ENCODE measurements at places on chromosomes 12 and 14.

DNA sequence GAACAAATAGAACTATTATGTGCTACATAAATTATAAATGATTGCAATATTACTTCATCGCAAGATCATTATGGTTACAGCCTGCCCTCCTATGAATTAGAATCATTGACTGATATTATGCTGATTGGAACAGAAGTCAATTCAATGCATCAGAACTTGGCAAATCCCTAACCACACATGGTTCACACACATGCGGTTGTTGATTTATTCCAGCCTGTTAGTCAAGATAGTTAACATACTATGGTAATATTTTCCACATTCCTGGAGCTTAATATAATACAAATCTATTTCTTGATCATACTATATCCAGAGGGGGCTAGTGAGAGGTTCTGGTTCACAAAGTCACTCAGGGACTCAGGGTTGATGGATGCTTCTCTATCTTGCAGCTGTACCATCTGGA is 9.7 kb upstream of the CACNA1C start:
- no peak for DNase-seq

GRCh38 chr12:51951843-51952722 is 584 bp downstream of the ACVR1B start:
- DNase-seq = no peak

GRCh38 chr12:111270774-111271173 is 98.1 kb downstream of the PHETA1 start:
- no peak for DNase-seq

DNA sequence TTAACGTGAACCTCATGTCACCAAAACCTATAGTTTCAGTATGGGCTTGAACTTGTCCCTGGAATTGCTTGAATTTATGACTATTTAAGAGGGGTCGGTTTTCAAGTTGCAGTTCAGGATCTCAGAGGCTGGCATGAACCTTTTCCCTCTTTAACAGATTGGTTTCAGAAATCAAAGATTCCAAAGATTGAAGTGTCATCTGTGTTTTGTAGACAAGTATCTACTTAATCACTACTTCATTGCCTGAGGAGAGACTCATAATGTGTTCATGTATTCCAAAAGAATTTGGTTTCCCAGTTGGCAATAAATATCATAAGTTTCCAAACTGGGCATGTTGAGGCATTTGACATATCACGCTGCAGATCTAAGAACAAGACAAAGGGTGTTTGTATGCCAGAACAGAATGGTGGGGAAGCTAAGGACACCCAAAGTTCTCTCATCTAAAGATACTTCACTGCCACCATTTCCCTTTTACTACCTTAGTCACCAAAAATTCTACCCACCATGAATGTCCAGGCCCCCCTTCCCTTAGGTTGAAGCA is 199.5 kb downstream of the NUAK1 start:
- DNase-seq = no peak

GRCh38 chr14:32706721-32707519 is 231.8 kb upstream of the NPAS3 start:
- DNase-seq = no peak

- DNase-seq = no peak
Measured at GRCh38 chr12:130879212-130879686, 7.4 kb downstream of the RAN start.

GRCh38 chr12:9064815-9065606 is 50.7 kb downstream of the A2M start:
- no peak for DNase-seq

DNA sequence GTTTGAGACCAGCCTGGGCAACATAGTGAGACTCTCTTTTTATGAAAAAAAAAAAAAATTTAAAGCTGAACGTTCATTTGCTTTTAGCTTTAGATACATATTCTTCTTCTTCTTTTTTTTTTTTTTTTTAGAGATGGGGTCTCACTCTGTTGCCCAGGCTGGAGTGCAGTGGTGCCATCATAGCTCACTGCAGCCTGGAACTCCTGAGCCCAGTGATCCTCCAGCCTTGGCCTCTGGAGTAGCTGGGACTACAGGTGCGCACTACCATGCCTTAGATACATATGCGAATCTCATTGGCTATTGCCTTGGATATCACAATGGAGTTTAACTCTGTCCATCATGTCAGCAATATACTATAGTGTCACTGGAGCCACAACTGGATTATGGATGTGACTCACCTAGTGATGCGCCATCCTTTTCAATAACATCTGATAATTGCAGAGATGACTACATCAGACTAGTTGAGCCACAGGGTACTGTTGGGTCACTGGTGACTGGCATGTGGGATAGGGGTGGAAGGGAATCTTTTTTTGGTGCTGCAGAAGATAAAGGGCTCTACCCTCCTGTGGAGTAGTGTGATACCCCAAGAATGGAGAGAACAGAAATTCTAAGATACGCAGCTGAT is 2.7 kb upstream of the ADIPOR2 start:
- no peak for DNase-seq

DNA sequence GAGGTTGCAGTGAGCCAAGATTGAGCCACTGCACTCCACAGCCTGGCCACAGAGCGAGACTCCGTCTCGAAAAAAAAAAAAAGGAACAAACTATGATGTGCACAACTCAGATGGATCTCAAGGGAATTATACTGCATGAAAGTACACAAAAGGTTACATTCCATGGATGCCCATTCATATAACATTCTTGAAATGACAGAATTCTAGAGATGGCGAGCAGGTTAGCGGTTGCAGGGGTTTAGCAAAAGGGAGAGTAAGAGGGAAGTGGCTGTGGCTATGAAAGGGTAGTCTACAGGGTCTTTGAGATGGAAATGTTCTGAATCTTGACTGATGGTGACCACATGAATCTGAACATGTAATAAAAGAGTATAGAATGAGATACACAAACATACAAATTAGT is 49.7 kb downstream of the CKB start:
- DNase-seq = no peak

- no peak for DNase-seq
Measured at GRCh38 chr14:55350461-55350860, 61.2 kb downstream of the ATG14 start.

DNA sequence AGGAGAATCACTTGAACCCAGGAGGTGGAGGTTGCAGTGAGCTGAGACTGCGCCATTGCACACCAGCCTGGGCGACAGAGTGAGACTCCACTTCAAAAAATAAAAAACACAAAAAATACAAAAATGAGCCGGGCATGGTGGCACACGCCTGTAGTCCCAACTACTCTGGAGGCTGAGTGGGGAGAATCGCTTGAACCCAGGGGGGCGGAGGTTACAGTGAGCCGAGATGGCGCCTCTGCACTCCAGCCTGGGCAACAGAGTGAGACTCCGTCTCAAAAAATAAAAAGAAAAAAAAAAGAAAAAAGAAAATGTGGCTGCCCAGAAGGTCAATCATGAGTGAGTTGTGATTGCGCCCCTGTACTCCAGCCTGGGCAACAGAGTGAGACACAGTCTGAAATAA is 9.2 kb downstream of the DNAJC22 start:
- DNase-seq = no peak

- DNase-seq = no peak
Measured at GRCh38 chr12:96398424-96399119, 1.7 kb downstream of the CDK17 start.

- DNase-seq = no peak
Measured at GRCh38 chr14:37602605-37603453, 7.4 kb downstream of the TTC6 start.

GRCh38 chr14:20144820-20145219 is 6.2 kb downstream of the OR4N5 start:
- DNase-seq = no peak

DNA sequence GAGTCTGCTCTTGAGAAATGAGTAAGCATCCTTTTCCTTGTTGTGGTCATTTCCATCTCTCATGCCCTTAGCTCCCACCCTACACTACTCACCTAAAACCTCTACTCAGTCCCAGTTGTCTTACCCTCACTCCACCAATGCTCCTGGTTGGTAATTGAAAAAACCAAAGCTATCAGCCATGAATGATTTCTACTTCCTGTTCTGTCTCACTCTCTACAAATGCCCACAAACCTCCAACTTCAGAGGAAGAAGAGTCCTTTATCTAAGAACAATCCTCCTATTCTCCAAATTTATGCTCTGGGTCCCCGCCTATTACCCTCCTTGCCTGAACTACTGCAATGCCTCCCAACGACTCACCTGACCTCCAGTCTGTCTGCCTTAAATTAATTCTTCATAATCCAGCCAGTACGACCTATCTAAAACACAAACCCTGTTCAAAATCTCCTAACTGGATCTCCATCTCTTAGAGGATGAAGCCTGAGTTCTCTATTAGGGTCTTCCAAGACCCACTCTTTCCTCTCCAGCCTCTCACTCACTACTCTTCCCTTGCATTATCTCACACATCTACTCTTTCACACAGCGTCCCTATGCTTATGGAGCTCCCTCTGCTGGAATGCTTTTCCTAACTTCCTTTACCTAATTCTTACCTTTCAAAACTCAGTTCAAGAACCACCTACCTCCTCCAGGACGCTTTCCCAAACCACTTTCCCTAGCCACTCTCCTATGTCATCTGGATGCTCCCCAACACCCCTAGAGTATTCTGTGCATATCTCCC is 2.2 kb downstream of the DHRS1 start:
- DNase-seq = no peak

- no peak for DNase-seq
Measured at GRCh38 chr12:97173688-97174410, 266.8 kb downstream of the NEDD1 start.

- no peak for DNase-seq
Measured at GRCh38 chr12:58142991-58143390, 201.6 kb downstream of the ATP23 start.

DNA sequence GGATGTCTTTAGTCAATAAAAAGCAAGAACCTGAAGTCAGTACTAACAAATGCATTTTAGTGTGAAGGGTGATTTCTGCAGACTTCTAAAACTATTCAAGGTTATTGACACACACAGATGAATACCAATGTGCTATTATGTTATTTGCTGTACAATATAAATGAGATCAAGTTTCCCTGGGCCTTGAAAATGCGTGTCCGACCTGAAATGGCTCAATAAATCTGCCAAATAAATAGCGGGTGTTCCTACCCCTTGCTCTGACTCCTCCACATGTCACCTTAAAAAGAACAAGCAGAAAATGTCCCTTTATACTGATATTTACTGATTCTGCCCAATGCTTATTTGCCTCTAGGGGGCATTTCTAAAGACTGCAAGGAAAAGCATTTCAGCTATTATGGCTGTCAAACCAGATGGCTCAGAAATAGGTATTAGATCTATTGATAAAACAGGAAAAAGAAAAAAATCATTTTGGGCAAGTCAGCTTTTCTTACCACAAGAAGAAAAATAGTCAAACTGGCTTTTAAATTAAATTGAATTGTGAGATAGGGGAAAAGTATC is 367.3 kb upstream of the KITLG start:
- DNase-seq = no peak

GRCh38 chr12:66633676-66634075 is 45.2 kb downstream of the GRIP1 start:
- DNase-seq = no peak

DNA sequence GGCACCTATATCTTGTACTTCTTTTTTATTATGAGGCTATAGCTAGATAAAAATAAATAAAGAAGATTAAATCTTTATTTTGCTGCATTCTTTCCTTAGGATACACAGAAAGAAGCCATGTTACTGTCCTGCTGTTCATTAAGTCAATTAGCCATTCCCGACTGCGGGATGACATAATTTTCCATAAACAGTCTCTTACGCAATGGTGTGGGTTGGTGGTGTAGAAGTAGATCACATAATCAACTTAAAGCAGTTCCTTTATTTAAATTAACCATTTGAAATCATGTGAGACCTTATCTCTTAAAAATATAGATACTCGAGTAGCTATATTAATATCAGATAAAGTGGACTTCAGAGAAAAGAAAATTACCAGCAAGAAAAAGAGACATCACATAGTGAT is 40.2 kb downstream of the TAOK3 start:
- no peak for DNase-seq

DNA sequence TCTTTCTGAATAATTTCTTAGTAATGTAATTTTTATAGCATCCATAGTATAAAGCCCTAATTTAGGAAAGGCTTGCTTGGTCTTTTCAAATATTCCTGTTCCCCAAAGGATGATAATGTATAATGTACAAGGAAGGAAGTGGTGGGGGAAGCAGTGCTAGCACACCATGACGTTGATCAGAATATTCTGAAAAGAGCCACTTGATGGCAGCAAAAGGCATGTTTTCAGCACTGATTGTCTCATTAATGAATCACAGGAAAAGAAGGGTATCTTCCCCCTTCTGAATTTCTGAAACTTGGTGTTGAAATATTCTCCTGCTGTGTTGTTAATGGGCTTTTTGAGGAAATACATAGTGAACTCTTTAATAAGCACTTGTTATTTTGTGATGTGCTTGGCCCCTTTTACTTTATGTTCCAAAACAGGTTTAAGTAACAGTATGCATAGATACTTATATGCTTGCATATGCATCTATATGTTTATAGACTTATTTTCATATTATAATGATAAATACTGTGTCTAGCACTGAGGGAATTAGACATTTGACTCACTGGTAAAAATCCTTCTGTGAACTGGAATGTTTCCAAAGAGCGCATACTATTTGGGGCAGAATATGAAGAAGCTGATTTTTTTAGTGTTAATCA is 122.0 kb downstream of the TMEM117 start:
- no peak for DNase-seq

GRCh38 chr14:24508155-24508840 is at the start of gene CMA1:
CMA1 (minus strand) TSS chr14:24508265; CDS start chr14:24508235, 30 bp downstream.
- DNase-seq = no peak

DNA sequence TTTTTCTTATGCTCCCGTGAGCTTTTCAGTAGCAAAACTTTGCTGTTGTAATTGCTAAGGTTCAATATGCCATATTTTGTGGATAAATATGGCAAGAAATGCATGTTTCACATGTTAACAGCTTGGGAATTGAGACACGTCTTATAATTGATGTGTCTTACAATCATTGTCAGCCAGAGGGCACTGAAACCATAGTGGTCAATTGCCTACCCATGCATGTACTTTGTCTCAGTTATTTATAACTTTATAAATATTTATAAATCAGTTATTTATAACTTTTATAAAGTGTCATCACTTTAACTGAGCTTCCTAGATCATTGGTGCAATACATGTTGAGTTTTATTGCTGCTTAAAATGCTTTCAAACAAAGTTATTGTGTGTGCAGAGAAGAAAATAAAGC is 82.0 kb downstream of the CATSPERB start:
- no peak for DNase-seq

- no peak for DNase-seq
Measured at GRCh38 chr14:38168416-38168815, 39.3 kb upstream of the SSTR1 start.

All from activated naive CD4-positive, alpha-beta T cell (primary cell).